ENCODE measurements at places on chromosomes 4 and X.

- DNase-seq: no peak
Measured at GRCh38 chrX:10117864-10118377, 38.9 kb upstream of the CLCN4 start.

- no peak for DNase-seq
Measured at GRCh38 chr4:150425161-150425560, 156.8 kb upstream of the MAB21L2 start.

- DNase-seq: no peak
Measured at GRCh38 chr4:36020351-36020750, 224.0 kb downstream of the ARAP2 start.

DNA sequence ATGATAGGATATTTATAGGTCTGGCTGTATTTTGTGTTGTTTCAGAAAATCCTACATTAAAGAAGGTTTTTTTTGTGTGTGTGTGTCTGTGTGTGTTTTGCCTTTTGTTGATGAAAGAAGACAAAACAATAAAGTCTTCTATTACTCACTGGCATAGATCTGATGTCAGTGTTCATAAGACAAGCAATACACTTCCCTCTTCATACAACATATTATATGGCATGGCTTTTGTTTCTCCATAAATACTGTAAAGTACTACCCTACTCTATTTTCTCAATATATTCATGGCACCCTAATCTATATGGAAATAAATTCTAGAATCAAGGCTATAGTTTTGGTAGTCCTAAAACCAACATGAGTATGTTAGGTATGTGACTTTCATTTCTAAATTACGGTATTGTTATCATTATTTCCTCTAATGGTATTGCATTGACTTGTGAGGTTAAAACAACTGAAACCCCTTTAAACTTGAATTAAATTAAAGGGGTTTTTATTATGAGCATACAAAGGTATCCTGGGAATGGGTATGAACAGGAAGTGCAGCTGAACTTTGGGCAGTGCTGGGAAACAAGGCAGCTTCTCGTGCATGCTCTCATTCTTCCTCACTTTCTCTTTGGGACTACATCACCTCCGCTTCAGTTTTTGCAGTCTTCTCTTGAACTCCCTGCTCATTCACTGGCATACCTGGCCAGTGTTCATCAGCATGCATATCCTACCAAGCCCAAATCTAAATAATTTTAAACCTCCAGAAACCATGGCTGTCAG is 70.5 kb upstream of the PRSS48 start:
- DNase-seq: no peak

- no peak for DNase-seq
Measured at GRCh38 chr4:148344941-148345340, 97.3 kb downstream of the NR3C2 start.

DNA sequence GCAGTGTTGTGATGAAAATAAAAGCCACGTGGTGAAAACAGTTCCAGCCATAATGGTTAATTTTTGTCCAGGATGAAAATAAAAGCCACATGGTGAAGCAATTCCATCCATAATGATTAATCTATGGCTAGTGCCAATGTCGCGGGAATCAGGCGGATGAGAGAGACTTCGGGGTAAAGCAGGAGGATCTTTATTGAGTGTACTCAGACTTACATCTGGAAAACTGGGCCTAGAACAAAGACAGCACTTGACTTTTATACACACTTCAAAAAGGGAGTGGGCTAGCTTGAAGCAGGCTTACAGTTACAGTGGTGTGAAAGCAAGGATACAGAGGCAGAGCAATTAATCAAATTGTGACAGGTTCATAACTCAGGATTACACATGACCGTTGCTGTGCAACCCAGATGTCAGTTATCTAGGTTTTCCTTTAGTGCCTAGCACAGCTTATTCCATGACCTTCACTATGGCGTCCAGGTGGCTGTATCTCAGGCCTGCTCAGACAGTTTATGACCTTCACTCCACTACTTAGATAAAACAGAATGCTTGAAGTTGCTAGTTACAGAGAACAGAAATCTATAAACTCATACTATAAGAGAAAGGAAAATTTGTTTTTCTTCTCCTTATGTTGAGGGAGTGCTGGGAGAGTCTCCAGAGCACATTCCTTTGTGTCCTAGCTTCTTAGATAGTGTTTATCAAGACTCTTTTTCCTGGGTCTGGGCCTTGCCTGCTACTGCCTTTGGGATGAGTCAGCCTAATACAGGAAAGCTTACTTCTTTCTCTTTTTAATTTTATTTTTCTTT is 5.9 kb upstream of the PLA2G12A start:
- no peak for DNase-seq

GRCh38 chr4:130233377-130234047 is 1137.6 kb downstream of the C4orf33 start:
- no peak for DNase-seq

DNA sequence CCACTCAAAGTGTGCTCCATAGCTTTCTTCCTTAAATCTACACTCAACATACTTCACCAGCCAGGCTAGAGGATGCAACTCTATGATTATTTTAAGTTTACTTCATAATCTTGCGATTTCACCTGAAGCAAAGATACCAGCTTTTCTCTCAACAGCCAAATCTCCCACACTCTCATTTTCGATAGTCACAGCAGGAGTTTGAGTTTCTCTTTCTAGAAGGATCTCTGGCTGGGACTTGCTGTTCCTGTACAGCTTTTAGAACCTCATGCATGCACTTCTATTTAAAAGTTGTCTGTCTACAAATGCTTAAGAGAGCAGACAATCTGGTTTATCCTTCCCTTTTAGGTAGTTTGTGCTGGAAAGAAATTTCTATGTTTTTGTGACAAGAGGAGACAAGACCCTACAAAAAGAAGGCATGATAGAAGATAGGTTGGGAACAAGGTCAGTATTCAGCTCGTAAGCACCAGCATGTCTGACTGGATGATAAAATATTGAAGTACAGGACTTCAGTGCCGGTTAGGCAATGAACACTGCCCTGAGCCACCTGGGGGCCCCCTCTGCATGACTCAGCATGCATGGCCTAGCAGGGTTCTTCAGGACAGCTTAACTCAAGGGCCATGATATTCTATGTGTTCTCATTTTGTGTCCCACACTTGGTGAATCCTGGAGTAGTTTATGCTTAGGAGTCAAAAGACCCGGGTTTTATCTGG is 65.6 kb downstream of the ATXN3L start:
- no peak for DNase-seq

DNA sequence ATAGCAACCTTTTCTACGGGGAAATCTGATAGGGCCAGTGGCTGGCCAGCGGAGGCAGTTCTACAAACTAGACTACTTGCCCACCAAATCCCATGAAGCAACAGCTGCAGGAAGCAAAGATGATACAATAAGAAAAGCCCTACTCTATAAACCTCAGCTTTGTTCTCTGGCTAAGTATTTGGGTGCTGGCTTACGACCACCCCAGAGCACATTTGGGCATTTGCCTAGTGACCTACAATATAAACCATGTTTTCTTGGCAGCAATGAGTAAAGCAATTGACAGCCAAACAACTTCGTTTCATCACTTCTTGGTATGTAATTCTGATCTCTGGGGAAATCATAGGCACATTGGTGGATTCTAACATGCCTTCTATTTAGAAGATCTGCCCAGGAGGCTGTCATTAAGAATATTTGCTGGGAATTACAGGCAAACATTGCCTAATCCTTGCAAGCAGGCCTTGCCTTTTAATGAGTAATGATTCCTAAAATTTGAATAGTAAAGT is 7.5 kb upstream of the LHFPL1 start:
- no peak for DNase-seq

DNA sequence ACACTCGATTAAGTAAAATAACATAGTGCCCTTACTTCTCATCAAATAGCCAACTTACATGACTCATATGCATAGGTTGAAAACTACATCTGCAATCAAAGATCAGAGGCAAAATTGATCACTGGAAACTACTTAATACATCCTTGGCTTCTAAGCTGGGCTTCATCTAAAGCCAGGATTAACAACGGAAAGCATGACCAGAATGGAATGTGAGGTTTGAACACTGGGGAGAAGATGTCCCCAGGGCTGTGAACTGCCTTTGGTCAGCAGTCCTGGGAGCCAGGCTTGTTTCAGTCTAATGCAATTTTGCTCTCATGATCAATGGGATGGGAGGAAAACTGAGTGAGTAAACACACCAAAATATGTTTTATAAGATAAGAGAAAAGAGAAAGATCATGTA is 192.5 kb upstream of the TTC29 start:
- peak; percentile 13 for DNase-seq

- DNase-seq: no peak
Measured at GRCh38 chr4:2292646-2293108, 30.8 kb upstream of the MXD4 start.

DNA sequence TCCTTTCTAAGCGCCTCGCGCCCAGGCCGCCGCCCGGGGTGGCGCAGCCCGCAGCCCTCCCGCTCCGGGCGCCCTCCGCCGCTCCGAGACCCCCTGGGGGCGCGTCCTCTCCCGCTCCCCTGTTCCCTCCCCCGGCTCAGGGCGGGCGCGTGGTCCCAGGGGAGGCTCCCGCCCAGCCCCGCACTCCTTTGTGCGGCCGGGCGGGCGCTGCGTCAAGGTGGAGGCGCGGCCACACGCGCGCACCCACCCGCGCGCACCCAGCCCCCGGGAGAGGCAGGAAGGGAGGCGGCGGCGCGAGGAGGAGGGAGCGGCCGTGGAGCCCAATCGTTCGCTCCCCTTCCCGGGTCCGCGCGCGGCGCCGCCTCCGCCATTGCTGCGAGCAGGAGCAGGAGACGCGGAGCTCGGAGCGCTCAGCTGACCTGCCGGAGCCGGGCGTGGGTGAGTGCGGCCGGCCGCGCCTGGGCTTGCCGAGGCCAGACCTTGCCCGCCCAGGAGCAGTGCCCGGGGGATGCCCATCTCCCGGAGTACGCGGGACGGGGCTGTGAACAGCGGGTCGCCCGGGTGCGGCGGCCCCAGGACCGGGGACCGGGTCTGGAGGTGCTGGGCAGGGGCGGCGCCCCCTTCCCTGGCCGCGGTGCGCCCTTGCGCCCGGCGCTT is at the start of gene NSG1:
NSG1 (plus strand) TSS at position 367 of the 657 bp plus-strand sequence. CDS start 528 bp downstream, outside the sequence.
- peak; percentile 25 for DNase-seq

DNA sequence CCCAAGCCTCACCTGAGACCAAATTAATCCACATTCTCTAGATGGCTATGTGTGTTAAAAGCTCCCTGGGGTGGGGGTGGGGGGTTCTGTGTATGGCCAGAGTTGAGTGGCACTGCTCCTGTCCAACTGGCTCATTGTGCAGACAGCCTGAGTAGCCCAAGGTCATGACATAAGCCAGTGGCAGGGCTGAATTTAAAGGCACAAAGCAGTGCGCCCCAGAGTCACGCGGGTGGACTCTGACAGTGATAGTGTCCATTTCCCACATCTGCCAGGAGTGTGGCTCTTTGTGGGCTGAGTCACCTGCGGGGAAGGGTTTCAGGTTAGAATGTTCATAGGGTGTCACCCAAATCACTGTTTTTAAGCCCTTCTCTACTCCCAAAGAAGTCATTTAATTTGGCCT is 45.4 kb downstream of the SCD5 start:
- DNase-seq: peak; percentile 37

DNA sequence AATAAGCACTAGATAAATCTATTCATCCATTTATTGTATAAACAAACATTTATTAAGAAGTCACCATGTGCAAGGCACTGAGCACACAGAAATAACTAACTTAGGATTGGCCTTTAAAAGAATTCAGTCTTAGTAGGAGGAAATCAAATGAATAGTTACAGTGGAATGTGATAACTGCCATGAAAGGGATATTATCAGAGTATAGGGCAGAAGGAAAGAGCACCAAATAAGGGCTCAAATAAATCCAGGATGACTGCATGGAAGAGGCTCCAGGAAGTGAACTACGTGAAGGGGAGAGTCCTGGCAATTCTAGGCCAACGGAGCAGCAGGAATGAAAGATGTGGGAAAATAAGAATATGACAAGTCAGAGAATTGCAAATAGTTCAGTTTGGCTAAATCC is 406.0 kb downstream of the INPP4B start:
- no peak for DNase-seq

- DNase-seq: no peak
Measured at GRCh38 chr4:108885211-108885610, 122.4 kb upstream of the ETNPPL start.

DNA sequence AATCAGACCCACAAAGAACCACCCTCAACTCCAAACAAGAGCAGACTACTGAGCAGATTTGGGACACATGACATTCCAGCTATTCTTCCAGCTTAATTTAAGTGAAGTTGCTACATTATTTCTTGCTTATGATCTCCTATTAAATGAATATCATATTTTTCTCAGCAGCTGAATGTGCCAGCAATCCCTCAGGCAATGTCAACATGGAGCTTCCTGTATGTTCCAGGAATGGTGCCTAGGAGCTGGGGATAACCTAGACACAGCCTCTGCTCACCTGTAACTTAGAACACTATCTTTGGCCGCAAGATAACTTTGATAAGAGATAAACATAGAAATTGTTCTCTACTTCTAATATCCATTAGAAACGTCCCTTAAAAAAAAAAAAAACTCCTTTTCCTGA is 274.4 kb upstream of the RASGEF1B start:
- DNase-seq: no peak

DNA sequence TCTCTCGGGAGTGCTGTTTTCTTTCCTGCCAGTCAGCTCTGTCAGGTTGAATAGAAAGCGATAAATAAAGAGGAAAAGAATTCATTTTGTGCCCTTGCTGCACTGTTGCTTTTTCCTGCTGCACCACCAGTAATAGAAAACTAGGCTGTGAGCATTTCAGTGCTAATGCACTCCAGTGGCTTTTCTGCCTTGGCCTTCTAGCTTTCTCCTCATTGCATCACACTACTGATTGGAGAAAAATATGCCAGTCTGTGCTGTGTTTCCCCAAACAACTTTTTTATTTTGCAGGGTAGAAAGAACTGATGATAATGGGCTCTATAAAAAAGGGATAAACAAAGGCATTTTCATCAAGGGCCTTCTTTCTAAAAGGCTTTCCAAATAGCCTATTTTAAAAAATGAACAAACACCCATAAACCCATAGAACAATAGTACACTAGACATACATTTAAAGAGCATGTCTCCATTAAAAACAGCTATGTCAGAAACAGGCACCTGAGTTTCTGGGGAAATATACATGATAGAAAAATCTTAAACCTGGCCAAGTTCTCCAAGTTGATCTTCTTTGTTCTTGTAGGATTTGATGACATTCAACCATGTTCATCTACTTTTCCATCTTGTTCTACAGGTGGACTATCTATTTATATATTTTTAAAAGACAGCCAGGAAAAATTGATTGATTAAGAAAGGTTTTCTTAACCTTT is 86.3 kb downstream of the GPRIN3 start:
- no peak for DNase-seq
